Activated CD4-positive, alpha-beta T cell treated with anti-CD3 and anti-CD28 coated beads for 4 hours (primary cell): ENCODE measurements at places on chromosomes 5 and 9.

DNA sequence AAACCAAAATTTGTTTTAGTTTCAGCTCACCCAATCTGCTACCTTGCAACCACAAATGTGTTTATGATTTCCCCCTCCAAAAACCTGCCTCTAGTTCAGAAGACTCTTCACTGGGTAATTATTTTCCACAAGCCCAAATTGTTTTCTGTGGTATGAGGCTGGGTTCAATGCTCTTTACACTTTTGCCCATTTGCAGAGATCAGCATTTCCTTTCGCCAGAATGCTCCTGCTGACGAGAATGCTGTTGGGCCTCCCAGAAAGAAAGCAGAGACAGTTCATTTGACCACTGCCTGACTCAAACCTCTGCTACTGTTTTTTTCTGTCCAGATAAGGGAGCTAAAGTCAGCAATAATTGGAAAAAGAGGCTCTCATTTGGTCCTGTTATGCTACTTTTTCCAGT lies 427.3 kb downstream of the PDE4D start:
- DNase-seq: no peak

GRCh38 chr5:142181547-142182163 lies 73.1 kb downstream of the NDFIP1 start:
- no peak for DNase-seq

DNA sequence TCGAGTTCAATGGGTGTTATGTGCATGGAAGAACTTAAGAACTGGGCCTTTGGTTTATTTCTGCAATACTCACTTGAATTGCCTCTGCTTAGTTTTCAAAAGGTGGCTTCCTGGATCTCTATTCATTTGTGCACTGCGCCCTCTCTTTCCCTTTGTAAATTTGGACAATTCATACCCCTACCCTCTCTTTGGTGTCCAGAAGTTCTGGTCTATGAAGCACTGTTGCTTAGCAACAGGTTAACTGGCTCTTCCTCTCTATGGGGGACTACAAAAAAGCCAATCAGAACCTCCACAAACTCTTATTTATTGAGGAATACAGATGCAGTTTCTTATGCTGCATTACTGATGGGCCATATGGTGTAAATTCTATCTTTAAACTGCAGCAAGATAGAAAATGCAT lies 13.5 kb upstream of the FAM120A start:
- DNase-seq: no peak

- DNase-seq: no peak
These were observed 175.3 kb downstream of the ARL15 start for GRCh38 chr5:54135042-54135441.

DNA sequence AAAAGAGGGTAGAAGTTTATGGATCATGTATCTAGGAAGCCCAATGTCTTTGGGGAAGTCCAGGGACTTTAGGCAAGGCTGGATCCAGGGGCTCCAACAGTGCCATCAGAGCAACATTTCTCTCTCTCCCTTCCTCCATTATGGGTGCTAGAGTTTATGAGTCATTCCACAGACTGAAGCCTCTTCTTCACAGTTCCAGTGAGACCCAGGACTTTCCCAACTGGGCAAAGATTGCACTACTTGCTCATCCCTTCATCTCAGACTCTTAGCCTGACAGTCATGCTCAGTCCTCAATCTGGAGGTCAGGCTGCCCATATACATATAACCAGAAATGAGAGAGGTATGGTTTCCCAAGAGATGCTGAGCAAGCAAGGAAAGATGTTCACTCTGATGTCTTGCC lies 110.7 kb downstream of the FEM1C start:
- no peak for DNase-seq

GRCh38 chr5:64790210-64790609 lies 21.5 kb downstream of the CWC27 start:
- no peak for DNase-seq

DNA sequence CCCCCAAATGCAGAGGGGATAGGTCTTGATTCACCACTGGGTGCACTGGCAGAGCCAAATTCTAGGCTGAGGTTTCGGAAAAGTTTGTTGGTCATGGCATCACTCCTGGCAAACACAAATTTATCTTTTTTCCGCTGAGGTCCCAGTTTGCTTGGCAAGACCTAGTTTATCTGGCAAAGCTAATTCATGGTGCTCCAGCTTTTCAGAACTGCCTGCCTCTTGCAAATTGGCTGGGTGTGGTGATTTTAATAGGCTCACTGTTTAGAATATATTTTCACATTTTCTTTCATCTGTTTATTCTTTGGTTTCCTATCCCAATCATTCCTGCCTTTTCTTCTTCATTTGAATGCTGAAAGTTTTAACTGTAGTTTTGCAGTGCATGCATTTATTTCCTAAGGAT lies 50.5 kb upstream of the MAMDC2 start:
- no peak for DNase-seq

GRCh38 chr9:89655056-89655989 lies 50.5 kb downstream of the GADD45G start:
- no peak for DNase-seq

DNA sequence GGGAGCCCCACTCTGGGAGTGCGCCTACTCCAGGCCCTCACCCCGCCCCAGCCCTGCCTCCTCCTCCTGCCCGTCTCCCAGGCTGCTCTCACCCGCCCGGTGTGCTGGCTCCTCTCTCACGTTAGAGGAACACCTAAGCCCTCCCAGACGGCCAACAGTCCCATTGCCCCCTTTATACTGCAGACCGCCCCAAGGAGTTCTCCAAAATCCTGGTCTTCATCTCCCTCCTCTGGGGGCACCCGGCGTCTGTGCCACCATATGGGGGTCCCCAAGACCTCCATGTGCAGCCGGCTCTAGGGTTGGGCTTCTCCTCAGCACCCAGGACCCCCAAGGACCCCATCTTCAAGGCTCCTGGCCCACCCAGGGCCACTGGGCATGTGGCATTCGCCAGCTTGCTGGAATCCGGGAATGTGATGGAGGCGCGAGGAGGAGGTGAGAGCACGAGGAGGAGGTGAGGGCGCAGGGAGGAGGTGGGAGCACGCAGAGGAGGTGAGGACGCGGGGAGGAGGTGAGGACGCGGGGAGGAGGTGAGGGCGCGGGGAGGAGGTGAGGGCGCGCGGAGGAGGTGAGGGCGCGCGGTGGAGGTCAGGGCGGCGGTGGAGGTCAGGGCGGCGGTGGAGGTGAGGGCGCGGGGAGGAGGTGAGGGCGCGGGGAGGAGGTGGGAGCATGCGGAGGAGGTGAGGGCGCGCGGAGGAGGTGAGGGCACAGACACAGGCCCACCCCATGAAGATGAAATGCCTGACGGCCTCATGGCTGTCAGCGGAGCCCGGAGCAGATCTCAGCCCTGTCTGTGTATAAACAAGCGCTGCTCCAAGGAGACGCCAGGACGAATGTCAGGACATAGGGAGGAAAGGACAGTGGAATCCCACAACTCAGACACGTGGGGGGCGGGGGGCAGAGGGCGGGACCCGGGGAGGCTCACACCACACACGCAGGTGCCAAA lies 41.2 kb downstream of the EXD3 start:
- DNase-seq: no peak

GRCh38 chr5:109062664-109063063 lies 315.0 kb downstream of the FER start:
- DNase-seq: no peak

DNA sequence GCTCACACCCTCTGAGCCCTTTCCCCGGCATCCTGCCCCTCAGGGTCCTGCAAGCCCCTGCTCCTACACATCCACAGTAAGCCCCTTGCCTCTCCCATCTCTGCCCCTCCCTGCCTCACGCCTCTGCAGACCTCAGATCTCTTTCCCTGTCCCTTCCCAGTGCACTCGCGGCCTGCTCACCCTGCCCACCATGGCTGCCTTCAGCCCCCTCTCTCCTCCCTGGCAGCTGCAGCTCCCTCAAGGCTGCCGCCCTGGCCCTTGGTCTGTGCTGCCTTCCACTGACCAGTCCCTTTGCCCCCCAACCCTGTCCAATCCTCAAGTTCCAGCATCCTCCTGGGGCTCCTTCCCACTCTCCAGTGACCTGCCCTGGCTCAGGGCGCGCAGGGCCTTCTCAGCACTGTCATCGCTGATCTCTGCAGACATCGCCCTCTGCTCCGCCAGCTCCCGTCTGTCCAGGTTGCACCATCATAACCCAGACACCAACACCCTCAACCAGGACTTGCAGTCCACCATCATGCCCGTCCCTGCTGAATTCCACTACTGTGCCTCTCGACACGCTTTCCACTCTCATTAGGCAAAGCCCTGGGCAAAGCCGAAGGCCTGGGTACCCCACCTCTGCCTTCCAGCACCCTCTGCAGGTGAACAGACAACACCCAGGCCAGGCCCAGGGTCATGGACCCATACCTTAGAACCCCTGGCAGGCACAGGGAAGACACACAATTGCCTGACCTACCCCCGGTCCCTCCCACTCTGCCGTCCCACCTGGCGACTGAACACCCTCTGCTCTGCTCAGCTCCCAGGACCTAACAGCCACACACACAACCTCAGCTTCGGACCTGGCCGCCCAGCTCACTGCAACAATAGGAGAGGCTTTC lies 97.8 kb upstream of the RUFY1 start:
- no peak for DNase-seq

- DNase-seq: no peak
These were observed 252.9 kb downstream of the CWC27 start for GRCh38 chr5:65021527-65022226.

GRCh38 chr9:5442400-5443011 lies 4.8 kb upstream of the PLGRKT start:
- peak; percentile 19 for DNase-seq

GRCh38 chr5:9898319-9898718 lies 268.2 kb upstream of the TAS2R1 start:
- no peak for DNase-seq

DNA sequence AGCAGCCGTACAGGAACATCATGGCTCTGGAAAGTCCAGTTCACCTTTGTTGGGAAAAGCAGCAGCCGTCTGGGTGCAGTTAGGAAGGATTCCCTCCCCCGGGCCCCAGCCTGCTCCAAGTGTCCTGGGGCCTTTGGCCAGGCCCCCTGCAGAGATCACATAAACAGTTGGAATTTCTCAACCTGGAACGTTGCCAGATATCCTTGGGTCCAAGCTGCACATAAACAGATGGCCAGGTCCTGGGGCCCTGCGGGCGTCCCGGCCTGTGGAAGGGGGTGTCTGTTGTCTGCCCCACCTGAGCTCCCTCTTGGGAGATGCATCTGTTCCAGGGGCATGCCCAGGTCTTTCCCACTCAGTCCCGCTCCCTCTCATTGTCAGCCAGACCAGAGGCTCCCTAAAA lies 92.7 kb downstream of the COL5A1 start:
- no peak for DNase-seq

- no peak for DNase-seq
These were observed 655.2 kb upstream of the RIOK2 start for GRCh38 chr5:97838214-97838613.

- no peak for DNase-seq
These were observed 107.1 kb upstream of the TNPO1 start for GRCh38 chr5:72709341-72709740.

DNA sequence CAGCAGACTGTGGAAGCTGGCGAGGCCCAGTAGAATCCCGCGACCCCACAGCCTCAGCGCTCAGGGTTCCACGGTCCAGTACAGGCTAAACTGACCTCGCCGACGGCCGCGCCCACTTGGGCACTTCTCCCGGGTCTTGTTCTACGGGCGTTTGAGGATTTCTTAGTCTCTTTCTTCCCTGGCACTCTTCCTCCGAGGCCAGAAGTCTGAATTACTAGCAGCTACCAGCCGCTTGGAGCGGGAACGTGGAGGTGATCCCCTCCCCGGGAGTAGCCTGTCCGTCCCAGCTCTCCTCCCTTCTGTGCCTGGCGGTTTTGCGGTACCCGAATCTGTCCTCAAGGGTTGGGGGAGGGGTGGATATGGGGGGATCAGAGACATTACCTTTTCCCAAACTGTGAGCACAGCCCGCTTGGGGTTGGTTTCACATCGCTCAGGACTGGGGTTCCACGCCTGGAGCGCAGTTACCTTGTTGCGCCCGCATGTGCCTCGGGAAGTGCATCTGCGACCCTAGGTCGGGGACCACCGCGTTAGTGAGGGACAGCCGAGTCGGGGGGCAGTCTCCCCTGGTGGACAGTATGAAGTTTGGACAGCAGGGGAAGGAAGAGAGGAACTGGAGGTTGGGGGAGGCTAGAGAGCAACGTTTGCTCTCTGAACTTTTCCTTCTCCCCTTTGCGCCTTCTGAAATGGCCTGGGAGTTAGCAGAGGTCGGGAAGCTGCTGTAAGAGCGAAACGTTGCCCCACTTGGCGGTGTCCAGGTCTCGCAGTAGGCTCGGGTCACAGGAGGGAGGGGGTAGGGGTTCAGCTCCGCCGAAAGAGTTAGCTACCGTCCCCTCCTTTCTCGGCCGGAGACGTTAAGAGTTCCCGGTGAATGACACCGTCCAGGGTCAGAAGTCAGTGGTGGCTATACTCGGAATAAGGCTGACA lies 190.8 kb downstream of the MEF2C start:
- DNase-seq: no peak

DNA sequence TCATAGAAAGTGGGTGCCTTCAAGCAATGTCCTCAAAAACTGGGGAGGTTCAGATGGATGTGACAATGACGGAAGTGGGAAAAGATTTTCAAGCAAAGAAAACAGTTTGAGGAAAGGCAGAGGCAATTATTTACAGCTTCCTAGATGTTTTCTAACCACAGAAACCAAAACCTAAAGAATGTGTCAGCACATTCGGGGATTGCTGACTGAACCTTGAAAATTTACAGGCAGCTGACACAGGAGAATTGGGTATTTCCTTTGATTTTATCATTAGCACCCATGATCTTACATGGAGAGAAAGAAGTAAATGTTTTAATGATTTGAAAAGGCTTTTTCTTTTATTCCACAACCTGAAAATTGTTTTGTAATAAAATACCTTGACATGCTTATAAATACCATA lies 369.0 kb downstream of the ACTL7B start:
- no peak for DNase-seq

DNA sequence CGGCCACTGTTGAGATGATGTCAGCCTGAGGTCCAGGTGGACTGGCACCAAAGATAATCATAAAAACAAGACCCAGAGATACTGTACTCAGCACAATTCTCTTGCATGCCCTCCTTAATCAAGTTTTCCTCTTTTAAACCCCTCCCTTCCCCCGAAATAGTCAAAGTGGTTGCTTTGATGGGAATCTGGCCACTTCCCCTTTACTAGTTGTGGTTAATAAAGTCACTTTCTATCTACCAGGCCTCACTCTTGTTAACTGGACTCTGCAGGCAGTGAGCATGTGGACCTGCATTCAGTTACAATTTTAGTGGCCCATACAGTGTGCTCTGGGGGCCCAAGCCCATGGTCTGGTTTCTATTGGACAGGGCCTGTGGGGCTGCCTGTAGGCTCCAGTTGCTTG lies 17.5 kb downstream of the FBP2 start:
- no peak for DNase-seq

- no peak for DNase-seq
These were observed 750 bp downstream of the DNM1 start for GRCh38 chr9:128203707-128204551.

GRCh38 chr9:80062567-80062966 lies 490.8 kb downstream of the TLE4 start:
- DNase-seq: no peak

DNA sequence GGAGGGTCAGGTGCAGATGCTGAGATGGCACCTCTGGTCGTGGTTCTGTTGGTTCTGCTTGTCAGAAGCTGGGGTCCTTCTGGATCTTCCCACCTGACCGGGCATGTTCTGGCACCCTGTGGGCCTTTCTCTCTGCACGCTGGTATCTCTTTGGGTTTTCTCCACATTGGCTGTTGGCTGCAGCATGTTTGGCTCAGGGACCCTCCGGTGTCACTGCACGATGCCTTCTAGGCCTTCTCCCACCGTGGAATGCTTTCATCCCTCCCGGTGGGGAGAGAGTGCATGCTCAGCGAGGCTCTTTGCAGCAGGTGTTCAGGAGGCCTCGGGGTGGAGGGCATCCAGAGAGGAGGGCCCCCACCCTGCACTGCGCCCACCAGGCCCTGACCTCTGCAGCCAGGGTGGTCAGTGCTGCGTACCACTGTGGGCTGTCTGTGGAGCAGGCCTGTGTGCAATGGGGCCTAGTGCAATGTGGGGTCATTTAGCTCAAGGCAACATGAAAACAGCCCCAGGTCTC lies 119.4 kb downstream of the WNK2 start:
- DNase-seq: no peak
